ENCODE measurements at places on chromosomes 12 and 14.
A peak's percentile ranks its signal among the peaks of the same experiment; 100 is the strongest.

DNA sequence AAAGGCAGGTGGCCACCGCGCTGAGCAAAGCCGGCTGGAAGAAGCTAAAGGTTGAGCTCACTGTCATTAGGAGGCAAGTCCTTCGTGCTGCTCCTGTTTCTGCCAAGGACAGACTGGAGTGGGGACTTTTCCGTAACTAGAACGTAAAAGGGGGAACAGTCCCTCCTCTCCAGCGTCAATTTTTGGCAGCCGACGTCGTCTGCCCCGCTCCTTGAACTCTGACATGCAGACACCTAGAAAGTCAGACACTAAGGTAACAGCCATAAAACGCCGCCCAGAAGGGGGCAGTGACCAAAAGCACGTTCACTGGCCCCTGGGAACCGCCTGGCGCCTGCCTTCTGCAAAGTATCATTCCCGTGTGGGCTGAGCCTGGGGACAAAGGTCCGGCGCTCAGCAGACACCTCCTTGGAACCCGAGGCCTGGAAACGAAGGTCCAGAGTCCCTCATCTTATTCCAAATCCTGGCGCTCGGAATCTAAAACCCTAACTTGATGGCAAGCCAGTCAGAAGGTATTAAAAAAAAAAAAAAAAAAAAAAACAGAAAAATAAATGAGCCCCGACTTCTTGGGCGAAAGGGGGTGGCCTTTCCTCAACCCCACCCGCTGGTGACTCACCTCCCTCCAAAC, 1.1 kb upstream of the LRP1 start:
- peak; percentile 78 for DNase-seq

DNA sequence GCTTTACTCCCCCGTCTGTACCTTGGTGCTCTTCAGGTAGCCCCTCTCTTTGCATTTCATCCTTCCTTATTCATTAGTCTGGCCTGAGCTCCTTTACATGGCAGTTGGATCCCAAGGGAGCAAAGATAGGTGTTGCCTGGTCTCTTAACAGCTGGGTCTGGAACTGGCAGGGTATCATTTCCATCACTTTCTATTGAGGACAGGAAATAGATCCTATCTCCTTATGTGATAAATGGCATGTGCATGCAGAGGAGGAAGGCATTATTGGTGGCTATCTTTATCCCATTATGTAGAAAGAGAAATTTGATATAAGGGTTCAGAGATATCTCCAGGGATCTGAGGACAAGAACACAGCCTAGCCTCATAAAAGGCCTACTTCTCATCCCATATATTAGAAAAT, 54.6 kb upstream of the OAS1 start:
- no peak for DNase-seq

GRCh38 chr14:102317564-102318248, 1.8 kb upstream of the ZNF839 start:
- DNase-seq, result no peak

DNA sequence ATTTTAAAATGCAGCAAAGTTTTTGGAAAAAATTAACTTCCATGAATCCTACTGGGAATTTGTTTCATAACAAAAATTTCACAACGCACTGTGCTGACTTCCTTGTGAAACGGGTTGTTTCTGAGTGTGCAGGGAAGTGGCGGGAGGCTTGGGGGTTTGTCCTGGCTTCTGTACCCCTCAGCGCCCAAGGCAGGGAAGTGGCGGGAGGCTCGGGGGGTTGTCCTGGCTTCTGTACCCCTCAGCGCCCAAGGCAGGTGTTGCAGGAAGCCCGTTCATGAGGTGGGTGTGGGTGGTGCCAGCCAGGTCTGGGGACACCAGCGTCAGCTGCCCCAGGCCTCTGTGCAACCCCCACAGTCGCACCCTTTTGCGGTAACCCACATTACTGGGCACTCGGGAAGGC, 25.1 kb downstream of the ADGRD1 start:
- no peak for DNase-seq

GRCh38 chr12:107145397-107145796, 52.0 kb upstream of the CRY1 start:
- no peak for DNase-seq

DNA sequence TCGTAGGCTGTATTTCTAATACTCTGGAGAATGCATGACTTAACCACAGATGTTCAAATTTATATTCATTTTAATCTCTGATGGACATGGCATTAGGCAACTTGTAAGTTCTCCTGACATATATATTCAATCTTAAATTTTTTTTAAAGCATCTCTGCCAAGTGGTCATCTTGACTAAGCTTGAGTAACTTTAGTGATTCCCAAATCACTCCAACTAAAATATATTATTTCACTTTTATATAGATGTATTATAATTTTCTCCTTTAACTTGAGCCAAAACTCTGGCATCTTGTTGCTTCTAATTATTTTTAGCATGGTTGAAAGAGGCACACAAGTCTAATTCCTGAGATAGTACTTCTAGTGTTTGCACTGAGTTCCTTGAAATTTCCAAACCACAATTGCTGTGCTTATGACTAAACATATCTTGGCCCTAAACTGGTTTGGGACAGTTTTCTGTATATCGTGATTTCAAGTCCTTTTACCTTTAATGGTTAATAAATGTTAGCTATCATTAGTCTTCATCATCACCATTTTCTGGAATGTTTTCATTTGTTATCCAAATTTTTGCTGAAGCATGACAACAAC, 8.4 kb downstream of the LRFN5 start:
- DNase-seq, result no peak

- no peak for DNase-seq
These were observed 871.3 kb downstream of the GALC start for GRCh38 chr14:87121716-87122115.

DNA sequence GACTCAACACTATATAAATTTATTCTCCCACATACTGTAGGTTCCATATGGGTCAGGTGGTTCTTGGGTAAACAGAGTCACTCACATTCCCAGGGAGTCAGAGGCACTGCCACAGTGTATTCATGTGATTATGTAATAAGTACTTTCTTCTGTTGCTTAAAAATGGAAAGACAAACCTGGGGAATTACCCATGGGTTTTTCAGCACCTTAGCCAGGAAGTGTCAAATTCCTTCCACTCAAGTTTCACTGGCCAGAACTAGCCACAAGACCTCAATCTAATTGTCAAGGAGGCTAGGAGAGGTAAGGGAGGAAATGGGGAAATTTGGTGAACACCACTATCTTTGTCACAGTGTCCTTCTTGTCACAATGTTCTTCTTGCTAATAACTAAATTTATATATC, 333.2 kb upstream of the MDGA2 start:
- DNase-seq, result no peak

- no peak for DNase-seq
These were observed 22.0 kb downstream of the GPR65 start for GRCh38 chr14:88026890-88027289.

DNA sequence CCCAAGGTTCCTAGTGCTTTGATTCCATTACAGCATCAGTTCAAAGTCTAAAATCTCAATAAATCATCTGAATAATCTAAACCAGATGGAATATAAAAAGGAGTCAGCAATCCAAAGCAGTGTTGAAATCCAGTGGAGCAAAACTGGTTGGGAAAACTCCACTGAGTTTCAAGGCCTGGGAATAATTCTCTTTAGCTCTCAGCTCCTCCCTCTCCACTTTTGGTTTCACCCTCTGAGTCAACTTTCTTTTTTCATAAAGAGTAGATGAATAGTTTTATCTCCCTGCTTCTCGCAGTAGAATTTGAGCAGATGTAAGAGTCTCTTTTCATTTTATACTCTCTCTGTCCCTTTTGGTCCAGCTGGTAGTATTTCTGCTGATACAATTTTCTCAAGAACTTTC, 338.6 kb downstream of the APAF1 start:
- no peak for DNase-seq

DNA sequence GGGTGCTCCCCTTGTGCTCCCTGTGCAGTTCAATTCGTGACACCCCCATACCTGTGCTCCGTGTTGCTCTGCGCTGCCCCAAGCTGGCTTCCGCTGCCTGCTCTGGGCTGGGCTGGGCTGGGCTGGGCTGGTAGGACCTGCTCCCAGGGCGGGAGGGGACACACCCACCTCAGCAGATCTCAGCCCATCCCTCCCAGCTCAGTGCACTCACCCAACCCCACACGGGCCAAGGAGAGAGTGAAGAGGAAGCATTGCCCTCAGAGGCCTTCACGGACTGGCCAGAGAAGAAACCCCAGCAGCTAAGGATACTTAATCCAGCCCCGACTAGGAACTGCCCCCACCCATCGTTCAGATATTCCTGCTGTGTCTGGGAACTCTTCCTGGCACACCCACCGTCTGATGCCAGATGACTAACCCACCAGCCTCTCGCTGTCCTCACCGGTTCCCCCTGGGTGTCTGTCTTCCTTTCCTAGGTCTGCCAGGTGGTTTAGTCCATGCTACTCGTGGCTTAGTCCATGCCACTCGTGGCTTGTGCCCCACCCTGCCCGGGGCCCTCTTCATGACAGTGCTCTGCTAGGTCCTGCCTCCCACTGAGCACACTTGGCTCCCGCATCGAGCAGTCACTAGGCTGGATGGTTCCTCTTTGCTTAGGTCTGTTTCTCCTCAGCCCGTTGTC, at the start of gene LPAR5:
Gene LPAR5, minus strand, starts transcription at position 104 of the 676 bp plus-strand sequence. CDS start 14,711 bp downstream, outside the sequence.
- no peak for DNase-seq

GRCh38 chr12:93042283-93042682, 113.2 kb upstream of the EEA1 start:
- DNase-seq, result no peak

DNA sequence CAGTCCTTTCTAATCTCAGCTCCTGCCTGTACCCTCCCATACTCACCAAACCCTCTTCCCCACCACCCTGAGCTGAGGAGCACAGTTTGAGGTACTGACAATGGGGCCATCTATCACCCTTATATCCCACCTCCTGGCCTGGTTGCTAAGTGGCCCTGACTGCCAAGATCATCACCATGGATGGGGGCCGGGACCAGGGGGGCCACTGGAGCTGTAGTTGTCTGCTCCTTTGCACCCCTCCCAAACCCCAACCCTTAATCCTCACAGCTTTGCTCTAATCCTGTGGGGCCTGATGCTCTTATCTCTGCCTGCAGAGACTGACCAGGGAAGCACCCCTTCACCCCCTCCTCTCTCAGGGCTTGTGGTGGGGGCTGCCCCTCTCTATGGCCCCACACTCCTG, 395 bp upstream of the GNB3 start:
- DNase-seq, result no peak
